Activated CD4-positive, alpha-beta T cell treated with anti-CD3 and anti-CD28 coated beads, Interleukin-2, amount 50 U/mL, for 24 hours (primary cell): ENCODE measurements at places on chromosomes 13 and 19.

- no peak for DNase-seq
These were observed 3.7 kb upstream of the ZNF329 start for GRCh38 chr19:58154287-58154678.

- DNase-seq: no peak
These were observed 26.8 kb upstream of the SACS start for GRCh38 chr13:23460309-23460708.

DNA sequence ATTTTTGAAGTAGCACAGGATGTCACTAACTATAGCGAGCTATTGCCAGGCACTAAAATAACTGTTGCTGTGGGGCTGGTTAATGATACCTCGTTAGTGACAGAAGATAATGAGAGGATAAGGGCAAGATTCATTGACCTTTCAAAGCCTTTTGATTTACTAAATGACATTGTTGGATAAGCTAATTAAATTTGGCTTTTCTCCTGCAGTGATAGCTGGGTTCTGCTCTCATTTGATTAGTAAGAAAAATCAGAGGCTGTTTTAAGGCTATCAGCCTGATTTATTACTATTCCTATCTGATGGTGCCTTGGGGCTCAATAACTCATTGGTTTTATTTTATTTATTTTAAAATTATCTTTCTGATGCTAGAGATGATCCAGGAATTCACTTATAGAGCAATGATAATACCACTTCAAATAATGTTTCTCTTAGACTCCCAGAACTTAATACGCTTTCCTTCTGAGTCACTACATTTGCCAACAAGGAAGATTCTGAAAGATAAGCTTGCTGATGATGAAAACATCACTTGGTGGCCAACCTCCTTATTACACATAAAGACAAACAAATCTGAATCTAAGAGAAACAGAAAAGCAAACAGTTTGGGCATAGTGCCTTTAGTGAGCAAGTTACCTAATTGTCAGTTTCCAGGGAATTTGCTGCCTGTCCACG, 501.3 kb upstream of the ARGLU1 start:
- DNase-seq: no peak

DNA sequence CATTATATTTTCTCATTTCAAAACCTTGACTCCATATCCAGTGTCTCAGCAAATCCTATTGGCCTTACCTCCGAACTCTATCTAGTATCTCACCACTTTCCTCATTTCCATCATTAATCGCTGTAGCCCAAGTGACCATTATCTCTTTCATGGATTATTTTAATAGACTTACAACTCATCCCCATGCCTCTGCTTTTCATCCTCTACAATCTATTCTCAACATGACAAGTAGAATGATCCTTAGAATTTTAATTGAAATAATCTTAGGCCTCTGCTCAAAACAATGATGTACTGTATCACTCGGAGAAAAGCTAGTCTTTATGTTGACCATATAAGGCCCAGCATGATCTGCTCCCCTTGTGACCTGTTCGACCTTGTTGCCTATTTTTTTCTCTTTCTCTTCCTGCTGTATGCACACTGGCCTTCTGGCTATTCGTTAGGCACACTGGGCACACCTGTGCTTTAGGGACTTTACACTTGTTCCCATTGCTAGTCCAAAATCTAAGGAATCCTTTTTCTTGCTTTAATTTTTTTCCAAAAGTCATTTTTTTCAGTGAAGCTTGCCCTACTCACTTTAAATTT, 21.4 kb downstream of the DNAJC15 start:
- no peak for DNase-seq

GRCh38 chr13:51887468-51887867, 25.7 kb downstream of the CCDC70 start:
- no peak for DNase-seq

DNA sequence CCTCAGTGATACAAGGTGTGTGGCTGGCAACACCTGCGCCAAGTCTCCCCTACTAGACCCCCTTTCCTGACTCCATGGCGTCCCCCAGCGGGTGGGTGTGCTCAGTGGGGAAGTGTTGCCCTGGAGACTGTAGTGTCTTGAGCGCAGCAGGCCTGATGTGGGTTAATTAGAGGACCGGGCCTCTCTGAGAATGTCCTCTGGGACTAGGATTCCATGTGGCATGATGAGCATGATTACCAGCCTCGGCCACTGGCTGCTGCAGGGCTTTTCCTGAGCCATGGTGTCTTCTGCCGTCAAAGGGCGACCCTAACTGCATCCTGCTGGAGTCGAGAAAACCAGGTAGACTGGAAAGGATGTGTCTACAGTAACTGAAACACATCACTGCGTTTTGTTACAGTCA, 28.1 kb downstream of the MICOS13 start:
- no peak for DNase-seq

GRCh38 chr19:49499030-49499670, 2.9 kb downstream of the RPS11 start:
- no peak for DNase-seq

- DNase-seq: no peak
These were observed 8.6 kb downstream of the BRCA2 start for GRCh38 chr13:32323912-32324311.

- no peak for DNase-seq
These were observed 209.3 kb downstream of the KCNRG start for GRCh38 chr13:50224534-50224933.

- DNase-seq: no peak
These were observed 85.5 kb downstream of the ELF1 start for GRCh38 chr13:40933508-40934204.

GRCh38 chr19:9075064-9075949, 11.6 kb upstream of the OR1M1 start:
- no peak for DNase-seq
